Stimulated activated CD8-positive, alpha-beta memory T cell treated with anti-CD3 and anti-CD28 coated beads, Interleukin-15, amount 100 ng/mL, for 24 hours (primary cell): ENCODE measurements at places on chromosomes 5 and 9.

- no peak for DNase-seq
Measured at GRCh38 chr9:37287317-37287716, 135.2 kb upstream of the GRHPR start.

DNA sequence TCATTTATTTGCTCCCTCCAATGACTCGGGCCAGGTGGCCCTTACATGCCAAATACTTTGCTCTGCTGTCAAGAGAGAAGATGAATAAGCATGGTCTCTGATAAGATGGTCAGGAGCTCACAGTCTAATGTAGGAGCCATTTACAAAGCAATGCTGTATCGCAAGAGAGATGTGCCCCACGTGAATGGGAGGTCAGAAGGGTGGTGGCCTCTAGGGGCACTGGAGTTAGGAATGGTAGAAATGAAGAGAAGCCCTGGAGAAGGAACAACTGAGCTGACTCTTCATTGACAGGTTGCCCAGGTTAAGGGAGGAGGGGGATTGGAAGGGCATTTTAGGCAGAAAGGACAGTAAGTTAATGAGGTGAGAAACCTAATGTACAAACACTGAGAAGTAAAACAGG lies 286.5 kb downstream of the KCTD16 start:
- DNase-seq, result no peak

DNA sequence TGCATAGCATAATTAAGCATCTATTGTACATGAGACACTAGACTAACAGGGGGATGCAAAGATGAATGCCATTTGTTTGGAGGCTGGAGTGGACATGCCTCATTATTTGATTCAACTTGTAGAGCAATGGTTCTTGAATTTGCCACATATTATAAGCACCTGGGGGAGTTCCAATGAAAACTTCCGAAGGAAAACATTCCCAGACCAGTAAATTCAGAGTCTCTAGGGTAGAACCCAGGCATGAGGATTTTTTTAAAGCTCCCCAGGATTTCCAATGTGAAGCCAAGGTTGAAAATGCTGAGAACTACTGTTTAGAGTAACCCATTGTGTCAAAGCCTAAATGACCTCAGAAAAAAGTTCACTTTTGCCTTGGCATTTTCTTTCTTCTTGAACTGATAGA lies 93.9 kb upstream of the ITGA1 start:
- DNase-seq, result no peak

- DNase-seq, result no peak
Measured at GRCh38 chr5:166349046-166349445, 1942.4 kb upstream of the WWC1 start.

GRCh38 chr9:8365029-8365428 lies 565.5 kb upstream of the DMAC1 start:
- DNase-seq, result no peak

DNA sequence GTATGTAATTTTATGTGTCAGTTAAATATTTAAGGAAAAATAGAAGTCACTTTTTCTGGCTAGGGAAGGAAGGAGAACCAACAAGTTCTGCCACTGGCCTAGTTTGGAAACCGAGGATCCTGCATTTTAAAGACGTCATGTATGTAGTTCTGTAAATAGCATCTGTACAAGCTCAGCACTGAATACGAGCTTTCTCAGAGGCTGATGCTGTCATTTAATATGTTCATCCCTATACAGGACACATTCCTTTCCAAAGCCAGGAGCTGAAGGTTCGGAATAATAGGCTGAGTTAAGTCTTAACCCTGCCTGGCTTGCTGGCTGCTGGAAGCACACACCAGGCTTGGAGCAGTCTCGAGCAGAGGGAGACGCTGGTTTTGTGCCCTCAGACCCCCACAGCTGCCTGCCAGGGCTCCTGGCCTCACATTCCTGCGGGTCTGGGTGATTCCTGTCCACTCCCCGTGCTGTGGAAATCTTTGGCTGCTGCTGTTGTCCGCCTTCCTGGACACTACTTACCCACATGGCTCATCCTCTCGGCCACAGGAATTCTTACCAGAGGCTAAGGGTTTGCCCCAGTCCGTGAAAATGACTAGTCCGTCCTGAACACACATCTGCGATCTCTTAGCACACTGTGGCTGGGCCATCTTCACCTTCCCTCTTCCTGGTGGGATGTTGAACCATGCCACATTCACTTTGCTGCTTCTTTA lies 36.6 kb downstream of the SLC46A2 start:
- no peak for DNase-seq

- DNase-seq, result no peak
Measured at GRCh38 chr9:129290606-129291005, 112.5 kb upstream of the IER5L start.

DNA sequence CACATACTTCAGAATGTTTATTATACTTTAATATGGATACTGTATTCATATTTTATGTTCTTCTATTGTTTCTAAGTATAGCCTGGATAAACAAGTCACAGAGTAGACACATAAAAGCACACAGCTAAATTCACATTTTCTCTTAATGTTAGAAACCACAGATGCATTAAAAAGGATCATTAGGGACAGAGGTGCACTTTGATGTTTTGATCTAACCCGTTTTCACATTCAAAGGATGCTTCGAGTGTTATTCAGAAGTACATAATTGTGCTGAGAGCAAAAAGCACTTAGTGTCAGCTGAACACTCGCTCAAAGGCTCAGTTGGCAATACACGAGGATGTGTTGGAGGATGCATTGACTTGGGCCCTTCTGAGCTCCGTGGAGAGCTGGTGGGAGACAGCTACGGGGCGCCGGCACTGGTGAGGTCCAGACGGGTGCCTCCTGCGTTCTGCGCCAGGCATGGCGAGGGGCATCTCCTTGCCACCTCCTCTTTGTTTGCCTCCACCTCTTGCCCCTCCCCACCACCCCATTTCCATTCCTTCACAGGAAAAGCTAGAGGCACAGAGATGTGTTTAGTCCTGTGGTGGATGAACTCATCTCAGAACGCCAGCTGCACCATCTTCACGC lies 35.5 kb downstream of the MED10 start:
- no peak for DNase-seq

DNA sequence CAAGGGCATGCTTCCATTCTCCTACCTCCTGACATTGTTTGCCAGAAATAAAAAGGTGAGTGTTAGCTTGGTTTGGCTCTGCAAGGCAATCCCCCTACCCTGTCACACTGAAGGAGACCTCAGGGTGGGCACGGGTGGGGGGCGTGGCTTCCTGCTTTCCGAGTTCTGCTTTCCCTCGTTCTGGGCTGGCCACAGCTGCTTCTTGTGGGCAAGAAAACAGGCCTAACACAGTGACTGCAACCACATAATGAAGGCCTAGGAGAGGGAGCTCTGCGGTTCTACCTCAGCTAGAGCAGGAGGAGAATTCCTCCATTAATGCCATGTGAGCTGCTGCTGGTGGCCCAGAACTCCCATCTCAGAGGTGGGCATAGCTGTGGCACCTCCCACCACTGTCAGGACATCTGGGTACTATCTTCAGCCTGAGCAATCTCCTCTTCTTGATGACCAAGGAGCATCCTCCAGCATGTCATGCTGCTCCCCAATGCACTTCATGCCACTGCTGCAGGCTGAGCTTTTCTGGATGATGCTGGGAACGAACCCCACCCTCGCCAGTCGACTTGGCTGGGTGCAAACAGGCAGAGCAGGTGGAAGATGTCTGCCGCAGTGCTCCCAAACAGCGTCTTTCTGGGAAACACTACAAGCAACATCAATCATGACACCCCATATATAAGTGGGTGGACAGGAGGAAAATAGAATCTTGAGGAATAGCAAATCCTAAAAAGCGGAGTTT lies 139.5 kb upstream of the RAPGEF1 start:
- DNase-seq, result no peak

GRCh38 chr9:127450243-127450760 lies 904 bp downstream of the RPL12 start:
- DNase-seq, result no peak

GRCh38 chr9:108855529-108855886 lies 278 bp downstream of the ACTL7B start:
- no peak for DNase-seq

GRCh38 chr9:123440256-123440655 lies 84.3 kb downstream of the CRB2 start:
- no peak for DNase-seq

DNA sequence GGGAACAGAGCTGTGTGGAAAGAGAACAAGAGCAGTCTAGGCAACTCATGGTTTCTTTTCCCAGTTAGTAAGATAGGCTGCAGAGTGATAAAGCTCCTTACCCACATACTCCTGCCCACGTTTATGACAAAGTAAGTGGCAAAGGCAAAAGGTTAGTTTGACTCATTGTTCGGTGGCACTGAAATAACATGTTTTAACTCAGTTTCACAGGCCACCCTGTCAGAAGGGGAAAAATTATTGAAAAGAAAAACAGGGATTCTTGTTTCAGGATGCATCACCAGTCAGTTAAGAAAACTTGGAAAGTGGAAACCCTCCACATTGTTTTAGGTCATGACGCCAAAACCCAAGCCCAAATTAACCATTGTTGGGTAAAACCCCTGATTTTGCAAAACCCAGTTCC lies 22.3 kb upstream of the DAB2 start:
- DNase-seq, result no peak

DNA sequence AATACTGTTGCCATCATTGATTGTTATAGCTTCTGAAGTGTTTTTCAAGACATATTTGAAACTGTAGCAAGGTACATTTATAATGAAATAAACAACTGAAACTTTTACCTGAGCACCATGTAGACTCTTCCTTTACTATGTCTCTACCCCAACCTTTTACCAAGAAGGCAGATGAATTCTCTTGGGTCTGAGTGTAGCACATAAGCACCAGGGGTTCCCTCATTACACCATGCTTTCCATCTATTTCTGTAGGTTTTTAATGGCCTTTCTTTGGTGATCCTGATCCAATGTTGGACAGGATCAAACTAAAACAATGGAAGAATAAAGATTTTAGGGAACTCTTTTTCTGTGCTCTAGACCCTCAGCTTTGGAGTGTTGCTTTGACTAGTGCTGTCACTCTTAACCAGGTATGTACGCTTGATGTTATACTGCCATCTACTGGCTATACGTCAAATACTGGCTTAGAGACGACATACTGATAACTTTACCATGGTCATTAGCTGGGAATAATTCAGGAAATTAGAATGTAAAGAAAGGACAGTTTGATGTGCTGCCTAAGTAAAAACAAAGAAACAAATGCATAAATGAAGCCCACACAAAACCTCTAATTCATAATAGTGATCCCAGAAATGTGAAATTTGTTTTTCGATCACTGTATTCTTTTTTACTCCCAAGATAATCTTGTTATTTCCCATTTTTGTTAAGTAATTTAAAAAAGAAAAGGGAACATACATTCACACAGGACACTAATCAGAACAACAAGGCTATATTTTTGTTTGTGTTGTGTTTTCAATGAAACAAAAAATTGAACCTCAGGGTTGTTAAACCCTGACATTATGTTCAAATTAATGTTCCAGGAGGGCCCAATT lies 30.7 kb downstream of the IFNW1 start:
- DNase-seq, result no peak

- DNase-seq, result no peak
Measured at GRCh38 chr5:23864786-23865185, 357.4 kb downstream of the PRDM9 start.

GRCh38 chr9:472479-473075 lies 257.9 kb downstream of the DOCK8 start:
- no peak for DNase-seq

- no peak for DNase-seq
Measured at GRCh38 chr5:142540922-142541422, 144.9 kb downstream of the FGF1 start.

GRCh38 chr9:20981486-20981885 lies 50.0 kb downstream of the HACD4 start:
- no peak for DNase-seq

DNA sequence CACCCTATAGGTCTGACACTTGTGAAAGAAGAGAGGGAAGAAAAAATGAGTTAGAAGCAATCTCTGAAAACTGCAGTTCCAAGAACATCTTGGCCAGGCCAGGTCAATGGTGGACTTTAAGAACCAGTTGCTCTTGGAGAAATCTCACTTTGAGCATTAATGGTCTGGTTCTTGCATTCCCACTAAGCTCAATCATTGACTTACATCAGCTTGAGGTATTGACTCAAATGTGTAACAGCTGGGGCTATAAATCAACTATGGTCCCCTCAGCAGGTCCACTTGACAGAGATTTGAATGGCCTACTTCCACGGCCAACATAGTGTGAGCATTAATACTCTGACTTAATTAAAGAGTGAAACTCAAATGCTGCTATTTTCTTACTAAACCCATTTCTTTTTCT lies 357.8 kb upstream of the RGMB start:
- no peak for DNase-seq

GRCh38 chr5:163473635-163474243 lies 13.3 kb downstream of the HMMR start:
- DNase-seq, result no peak

- no peak for DNase-seq
Measured at GRCh38 chr9:2158766-2159430, 143.8 kb downstream of the SMARCA2 start.

DNA sequence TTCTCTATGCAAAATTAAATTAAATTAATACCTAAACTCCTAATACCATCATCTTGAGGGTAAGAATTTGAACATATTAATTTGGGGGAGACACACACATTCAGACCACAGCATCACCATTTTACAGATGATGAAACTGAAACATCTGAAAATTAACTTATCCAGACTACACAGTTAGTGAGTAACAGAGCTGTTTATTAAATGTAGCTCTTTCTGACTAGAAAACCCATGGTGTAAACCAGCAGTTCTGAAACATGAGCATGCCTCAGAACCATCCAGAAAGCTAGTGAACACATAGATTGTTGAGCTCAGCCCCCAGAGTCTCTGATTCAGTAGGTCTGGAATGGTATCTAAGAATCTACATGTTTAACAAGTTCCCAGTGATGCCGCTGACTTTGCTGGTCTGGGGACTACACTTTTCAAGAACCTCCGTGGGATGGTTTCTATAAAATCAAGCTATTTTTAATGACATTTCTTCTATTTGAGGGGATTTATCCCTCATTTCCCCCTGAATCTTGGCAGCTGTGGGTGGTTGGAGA lies 113.5 kb downstream of the RORB start:
- no peak for DNase-seq

GRCh38 chr9:35649431-35650340 lies 1.0 kb downstream of the SIT1 start:
- DNase-seq, result no peak

DNA sequence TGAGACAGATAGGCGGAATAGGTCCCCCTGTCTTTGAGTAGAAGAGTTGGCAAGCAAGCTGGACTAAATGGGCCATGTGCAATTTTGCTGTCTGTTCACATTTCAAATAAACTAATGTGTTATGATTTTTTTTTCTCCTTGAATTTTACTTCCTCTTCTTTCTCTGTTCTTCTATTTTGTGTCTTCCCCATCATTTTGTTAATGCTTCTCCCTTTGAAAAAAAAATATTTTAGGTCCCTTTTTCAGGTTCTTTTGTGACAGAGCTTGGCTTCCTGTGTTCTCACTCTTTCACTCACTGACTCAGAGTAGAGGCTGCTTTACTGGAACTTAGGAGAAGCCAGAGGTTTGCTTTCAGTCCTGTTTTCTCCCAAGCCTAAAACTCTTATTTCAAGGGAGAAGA lies 48.1 kb downstream of the PTCD2 start:
- no peak for DNase-seq

GRCh38 chr5:5343568-5343967 lies 78.9 kb upstream of the ICE1 start:
- no peak for DNase-seq

- no peak for DNase-seq
Measured at GRCh38 chr9:20844916-20845315, 160.9 kb downstream of the FOCAD start.
